ENCODE measurements at places on chromosomes 7 and 10. TPM values are rescaled to one million over a fixed set of nuclear protein-coding genes. Genes with fewer than 3 reads are reported as not detected.

- no peak for DNase-seq
These were observed 192.6 kb downstream of the TNS3 start for GRCh38 chr7:47389171-47389922.

DNA sequence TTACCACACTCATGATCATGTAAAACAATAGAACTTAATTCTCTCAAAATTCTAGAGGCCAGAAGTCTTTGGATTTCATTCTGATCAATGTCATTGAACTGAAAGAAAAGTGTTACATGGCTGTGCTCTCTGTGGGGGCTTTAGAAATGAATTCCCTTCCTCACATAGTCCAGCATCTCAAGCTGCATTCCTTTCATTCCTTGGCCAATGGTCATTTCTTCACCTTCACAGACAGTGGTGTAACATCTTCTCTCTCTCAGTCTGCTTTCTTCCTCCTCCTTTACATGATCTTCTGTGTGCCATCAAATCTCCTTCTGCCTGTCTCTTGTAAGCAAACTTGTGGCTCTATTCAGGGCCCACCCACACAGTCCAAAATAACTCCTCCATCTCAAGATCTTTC is 735.3 kb downstream of the SUGCT start:
- no peak for DNase-seq

PIK3CG gene
- 0.03 TPM for total RNA-seq

CCNY gene
- 33.7 TPM for total RNA-seq

MMD2 gene
- not detected for total RNA-seq

ACSM6 gene
- not detected for total RNA-seq
